ENCODE measurements at places on chromosomes 6 and 20.
A peak's percentile ranks its signal among the peaks of the same experiment; 100 is the strongest.

GRCh38 chr6:104573350-104573749 lies 286.4 kb downstream of the HACE1 start:
- DNase-seq = no peak

GRCh38 chr6:106163446-106163965 lies 77.4 kb downstream of the PRDM1 start:
- no peak for DNase-seq

DNA sequence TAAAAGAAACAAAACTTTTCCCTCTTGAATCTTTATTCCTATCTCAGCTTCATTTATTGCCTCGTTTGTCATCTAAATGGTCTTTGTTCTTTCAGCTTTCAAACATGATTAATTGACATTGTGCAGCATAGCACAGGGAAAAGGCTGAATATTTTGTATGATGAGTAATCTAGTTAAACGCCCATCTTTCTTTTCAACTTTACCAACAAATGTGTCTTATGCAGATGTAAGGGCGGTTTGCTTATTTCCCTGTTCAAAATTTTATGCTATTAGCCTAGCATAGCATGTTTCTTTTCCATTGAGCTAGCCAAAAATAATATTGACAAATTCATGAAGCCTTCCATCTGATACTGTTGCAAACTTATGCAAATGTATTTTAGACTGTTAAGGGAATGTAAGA lies 176.4 kb upstream of the AKAP12 start:
- no peak for DNase-seq

DNA sequence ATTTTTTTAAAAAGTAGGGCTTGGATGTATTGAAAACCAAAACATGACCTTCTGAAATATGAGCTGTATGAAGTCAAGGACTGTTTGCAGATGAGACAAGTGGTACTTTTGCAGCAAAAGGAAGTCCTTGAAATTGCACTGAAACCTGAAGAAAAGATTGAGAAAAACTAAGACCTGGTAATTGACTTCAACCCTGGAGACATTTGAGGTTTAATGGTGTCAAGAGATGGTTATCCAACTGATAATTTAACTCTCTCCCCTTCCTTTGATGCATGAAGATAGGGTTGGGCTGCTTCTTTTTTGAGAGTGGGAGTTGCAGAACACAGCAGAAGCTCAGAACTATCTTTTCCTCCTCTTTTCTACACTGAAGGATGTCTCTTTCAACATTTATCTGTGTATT lies 180.9 kb upstream of the DTNBP1 start:
- DNase-seq = no peak

DNA sequence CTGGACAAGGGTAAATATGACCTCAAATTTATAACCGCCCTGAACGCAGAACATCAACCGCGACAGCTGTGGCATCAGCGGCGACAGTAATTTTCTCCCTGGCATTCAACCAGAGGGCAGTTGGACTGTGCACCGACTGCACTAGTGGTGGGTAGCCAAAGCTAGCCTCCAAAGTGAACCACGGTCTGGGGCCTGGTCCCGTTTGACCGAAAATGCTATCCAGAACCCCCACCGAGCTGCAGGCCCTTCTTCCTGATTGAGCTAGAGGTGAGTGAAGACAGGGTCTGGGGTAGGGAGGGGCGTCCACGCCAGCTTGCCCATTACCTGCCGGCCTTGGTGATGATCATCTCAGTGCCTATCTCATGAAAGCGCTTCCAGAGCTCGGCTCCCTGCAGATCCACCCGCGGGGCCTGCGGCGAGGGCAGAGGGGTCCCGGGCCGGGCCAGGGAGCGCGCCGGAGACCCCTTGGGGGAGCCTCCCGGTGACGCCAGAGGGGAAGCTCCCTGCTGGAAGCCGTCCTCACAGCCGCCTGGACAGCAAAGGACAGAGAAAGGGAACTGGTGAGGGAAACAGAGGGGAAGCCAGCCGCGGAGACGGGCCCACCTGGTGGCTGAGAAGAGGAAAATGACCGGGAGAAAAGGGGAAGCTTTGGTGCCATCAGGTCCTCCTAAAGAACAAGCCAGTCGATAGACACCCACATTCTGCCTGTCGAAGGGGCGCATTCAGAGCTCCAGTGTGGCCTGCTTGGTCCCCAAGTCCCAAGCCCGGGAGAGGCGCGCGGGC lies 2.0 kb downstream of the TBX18 start:
- DNase-seq = peak; percentile 84

GRCh38 chr6:21045135-21045700 lies 511.0 kb downstream of the CDKAL1 start:
- no peak for DNase-seq

Data from posterior vena cava (tissue), 2 donors.